ENCODE measurements at places on chromosomes 2 and 18. TPM values are rescaled to one million over a fixed set of nuclear protein-coding genes. Genes with fewer than 3 reads are reported as not detected.

Gene RBM43
- 12.0 TPM for polyA plus RNA-seq

Gene PIGN
- polyA plus RNA-seq: 30.1 TPM

DNA sequence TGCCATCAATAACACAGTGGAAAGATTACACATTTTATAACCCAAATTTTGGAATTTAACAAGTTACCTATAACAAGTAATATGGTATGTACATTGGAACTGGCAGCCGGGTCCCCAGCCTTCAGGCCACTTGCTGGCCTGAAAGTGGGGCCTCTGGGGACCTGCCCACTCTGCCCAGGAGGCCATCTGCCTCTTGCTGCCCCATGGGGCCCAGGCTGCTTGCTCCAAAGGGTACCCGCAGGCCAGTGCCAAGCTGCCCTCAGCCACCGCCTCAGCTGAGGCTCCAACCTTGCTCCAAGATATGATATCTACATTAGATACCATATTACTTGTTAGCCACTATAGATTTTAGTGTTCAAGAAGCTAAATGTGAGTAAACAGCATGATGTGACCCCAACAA is 120.8 kb upstream of the TMEFF2 start:
- DNase-seq: no peak

Gene CFAP53
- polyA plus RNA-seq: 3.8 TPM

- DNase-seq: no peak
Observed at GRCh38 chr18:64234321-64234720, 85.4 kb upstream of the LINC00305 start.

DNA sequence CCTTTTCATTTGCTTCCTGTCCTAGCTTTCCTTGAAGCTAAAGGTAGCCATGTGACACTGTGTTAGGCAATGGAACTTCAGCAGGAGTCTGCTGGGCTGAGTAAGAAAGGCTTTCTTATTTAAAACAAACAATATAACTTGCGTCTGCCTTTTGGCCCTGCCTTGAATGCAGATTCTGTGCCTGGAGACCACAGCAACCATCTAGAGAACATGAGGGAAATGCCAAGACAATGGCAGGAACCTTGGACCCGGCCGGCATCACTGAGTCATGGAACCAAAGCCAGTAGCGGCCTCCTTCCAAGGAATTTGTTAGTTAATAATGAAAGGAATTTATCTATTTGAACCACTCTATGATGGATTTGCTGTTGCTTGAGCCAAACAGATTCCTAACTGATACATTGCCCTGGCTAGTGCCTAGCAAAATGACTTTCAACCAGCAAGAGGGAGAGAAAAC is 207.5 kb upstream of the EPHA4 start:
- no peak for DNase-seq

GRCh38 chr2:177767768-177768167 is 304.8 kb downstream of the PDE11A start:
- no peak for DNase-seq

- peak; percentile 57 for DNase-seq
Observed at GRCh38 chr2:158131919-158132566, 30.4 kb downstream of the UPP2 start.

- no peak for DNase-seq
Observed at GRCh38 chr2:182831101-182831500, 35.3 kb downstream of the FRZB start.

DNA sequence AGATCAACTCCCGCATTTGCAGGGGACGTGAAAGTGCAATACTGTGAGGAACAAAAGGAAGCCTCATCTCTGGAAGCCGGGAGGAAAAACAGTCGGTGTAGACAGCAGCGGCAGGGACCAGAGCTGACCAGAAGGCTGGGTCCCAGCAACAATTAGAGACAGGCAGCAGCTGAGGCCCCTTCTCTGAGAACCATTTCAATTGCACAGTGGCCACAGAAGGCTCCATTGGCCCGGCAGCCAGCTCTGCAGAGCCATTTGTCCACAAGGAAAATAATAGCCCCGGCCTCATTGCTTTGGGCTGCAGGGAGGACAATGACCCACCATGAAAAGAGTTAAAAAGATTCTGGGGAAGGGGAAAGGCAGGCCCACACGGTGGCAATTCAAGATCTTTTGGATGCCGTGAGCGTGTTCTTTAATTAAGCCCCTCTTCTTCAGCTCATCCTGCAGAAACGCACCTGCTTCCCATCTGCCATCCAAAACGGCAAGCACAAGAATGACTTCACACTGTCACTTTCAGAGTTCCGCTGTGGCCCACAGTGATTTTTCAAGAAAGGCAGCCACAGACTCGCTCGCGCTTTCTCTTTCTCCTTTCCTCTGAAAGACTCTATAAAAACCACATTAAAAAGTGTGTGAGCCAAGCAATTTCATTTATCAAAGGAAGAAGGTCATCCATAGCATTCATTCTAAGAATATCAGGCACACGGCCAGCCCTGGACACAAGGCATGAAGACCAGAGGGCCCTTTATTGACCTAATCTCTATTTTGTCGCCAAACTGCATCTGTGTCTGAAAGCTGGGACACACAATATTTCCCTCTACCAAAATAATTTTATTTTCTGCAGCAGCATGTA is 293.6 kb downstream of the SOX11 start:
- no peak for DNase-seq

Gene ASIC4
- polyA plus RNA-seq: 0.12 TPM
